ENCODE measurements at places on chromosomes 6 and 20. TPM values are rescaled to one million over a fixed set of nuclear protein-coding genes. Genes with fewer than 3 reads are reported as not detected.

- no peak overlapping the region for H3K27ac ChIP-seq
- no peaks in the 10 kb centered on the region for H3K36me3 ChIP-seq
- peaks cover 8% of the 10 kb centered on the region for H3K4me1 ChIP-seq
- no peak overlapping the region for H3K4me3 ChIP-seq
- H3K27me3 ChIP-seq: no peaks in the 10 kb centered on the region
- no peak for DNase-seq
Observed at GRCh38 chr6:163438940-163439335, 24.4 kb downstream of the QKI start.

DNA sequence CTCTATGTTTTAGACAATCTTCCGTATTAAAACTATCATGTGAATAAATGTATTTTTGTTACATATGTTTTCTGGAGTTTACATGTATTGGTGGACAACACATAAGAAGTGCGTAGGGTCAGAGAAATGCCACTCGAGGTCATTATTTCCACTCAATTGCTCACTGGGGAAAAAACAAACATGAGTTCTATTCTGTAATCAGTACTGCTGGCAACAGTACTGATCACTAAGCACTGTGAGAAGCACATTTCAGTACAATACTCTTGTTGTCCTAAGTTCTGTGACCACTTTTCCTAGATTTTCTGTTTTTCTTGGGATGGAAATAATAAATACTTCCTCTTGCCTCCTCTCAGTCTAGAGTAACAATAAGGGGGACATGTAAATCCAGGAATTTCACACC lies 44.5 kb downstream of the UST start:
- H3K27ac ChIP-seq: no peak overlapping the region
- no peaks in the 10 kb centered on the region for H3K27me3 ChIP-seq
- H3K36me3 ChIP-seq: no peaks in the 10 kb centered on the region
- no peak overlapping the region for H3K4me3 ChIP-seq
- DNase-seq: no peak

DNA sequence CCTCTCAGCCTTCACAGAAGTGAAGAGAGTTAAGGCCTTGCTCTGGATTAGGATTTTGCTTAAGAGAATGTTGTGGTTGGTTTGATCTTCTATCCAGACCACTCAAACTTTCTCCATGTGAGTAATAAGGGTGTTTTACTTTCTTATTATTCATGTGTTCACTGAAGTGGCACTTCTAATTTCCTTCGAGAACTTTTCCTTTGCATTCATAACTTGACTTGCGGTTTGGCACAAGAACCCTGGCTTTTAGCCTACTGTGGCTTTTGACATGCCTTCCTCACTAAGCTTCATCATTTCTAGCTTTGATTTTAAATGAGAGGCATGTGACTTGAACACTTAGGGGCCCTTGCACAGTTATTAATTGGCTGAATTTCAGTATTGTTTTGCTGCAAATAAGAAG lies 166.1 kb upstream of the OPRM1 start:
- DNase-seq: no peak
- no peak overlapping the region for H3K4me3 ChIP-seq
- no peaks in the 10 kb centered on the region for H3K4me1 ChIP-seq
- H3K27ac ChIP-seq: no peak overlapping the region
- H3K27me3 ChIP-seq: no peaks in the 10 kb centered on the region

Gene PSMB1
- 305 TPM for total RNA-seq

DNA sequence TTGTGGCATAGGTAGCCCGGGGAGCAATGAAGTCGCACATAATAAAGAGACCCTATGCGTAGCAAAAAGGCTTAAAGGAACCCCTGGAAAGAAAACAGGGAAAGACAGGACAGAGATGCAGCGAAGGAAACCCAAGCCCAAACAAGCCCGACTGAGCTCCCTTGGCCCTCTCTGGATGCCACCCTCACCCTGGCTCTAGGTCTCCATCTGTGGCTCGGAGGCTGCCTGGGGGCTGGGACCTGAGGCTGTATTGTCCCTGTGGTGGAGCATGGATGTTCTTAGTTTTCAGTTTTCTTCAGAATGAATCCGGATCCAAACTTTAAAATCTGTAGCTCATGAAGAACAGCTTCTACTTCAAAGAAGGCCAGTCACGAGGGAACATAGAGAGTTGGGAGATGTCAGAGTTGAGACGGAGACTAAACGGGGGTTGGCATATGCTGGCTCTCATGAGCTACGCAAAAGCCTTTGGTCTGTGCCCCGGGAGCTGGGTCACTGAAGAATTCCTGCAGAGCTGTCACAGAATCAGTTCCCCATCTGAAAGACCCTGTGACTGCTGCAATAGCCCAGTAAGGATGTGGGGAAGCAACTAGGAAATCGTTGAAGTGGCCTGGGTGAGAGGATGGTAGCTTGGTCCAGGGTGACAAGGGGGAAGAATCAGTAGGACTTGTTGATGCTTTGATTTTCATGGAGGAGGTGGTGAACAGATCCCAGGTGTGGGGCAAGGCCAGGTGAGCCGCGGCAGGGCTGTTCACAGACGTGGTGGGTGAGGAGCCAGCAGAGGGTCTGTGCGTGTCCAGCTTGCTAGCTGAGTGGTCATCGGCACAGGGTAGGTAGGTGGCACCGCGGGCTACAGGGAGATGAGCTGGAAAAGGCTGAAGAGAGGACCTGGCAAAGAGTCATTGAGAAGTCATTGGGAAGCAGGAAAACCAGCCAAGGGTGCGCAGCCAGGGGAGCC lies 35.2 kb downstream of the SYNDIG1 start:
- no peaks in the 10 kb centered on the region for H3K4me1 ChIP-seq
- H3K27me3 ChIP-seq: peaks cover 18% of the 10 kb centered on the region
- no peak overlapping the region for H3K27ac ChIP-seq
- no peak for DNase-seq

GRCh38 chr6:80771941-80772340 lies 665.5 kb downstream of the BCKDHB start:
- no peaks in the 10 kb centered on the region for H3K4me1 ChIP-seq
- no peaks in the 10 kb centered on the region for H3K36me3 ChIP-seq
- H3K4me3 ChIP-seq: no peak overlapping the region
- no peaks in the 10 kb centered on the region for H3K27me3 ChIP-seq
- DNase-seq: no peak

DNA sequence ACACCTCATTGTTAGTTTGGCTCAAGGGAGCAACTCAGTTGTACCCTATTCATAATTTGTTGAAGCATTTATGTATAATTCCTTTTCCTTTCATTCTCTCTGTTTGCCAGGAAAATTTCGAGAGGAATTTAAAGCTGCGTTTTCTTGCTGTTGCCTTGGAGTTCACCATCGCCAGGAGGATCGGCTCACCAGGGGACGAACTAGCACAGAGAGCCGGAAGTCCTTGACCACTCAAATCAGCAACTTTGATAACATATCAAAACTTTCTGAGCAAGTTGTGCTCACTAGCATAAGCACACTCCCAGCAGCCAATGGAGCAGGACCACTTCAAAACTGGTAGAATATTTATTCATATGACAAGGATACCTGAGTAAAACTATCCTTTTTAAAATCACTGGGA lies 45.2 kb upstream of the GFRAL start:
- no peaks in the 10 kb centered on the region for H3K36me3 ChIP-seq
- H3K4me1 ChIP-seq: peaks cover 5% of the 10 kb centered on the region
- H3K27me3 ChIP-seq: peaks cover 3% of the 10 kb centered on the region
- no peak for DNase-seq

DNA sequence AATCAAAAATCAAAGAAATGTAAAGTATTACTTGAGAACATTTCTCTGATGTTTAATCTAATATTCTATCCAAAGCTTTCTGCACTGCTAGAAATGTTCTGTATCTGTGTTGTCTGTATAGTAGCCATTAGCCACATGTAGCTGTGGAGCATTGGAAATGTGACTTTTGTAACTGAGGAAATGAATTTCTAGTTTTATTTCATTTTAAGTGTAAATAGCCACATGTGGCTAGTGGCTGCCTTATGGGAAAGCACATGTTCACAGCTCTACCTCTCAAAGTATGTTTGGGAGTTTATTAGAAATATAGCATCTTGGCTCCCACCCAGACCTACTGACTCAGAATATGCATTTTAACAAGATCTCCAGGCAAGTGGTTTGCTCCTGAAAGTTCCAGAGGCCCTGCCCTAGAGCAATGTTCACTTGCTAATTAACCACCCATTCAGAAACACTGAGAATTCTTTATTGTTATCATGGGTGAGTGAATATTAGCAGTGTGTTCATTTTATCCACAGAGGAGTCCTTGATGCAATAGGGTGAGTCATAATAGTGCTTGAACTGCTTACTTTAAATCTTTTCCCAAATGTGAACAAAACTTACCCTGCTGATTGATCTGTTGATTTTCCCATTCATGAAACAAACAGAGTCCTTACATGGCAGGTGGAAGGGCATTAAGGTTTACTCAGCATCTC lies 282.7 kb downstream of the PLCB1 start:
- no peak overlapping the region for H3K4me3 ChIP-seq
- H3K36me3 ChIP-seq: no peaks in the 10 kb centered on the region
- DNase-seq: no peak
- no peaks in the 10 kb centered on the region for H3K27me3 ChIP-seq
- H3K4me1 ChIP-seq: no peaks in the 10 kb centered on the region

DNA sequence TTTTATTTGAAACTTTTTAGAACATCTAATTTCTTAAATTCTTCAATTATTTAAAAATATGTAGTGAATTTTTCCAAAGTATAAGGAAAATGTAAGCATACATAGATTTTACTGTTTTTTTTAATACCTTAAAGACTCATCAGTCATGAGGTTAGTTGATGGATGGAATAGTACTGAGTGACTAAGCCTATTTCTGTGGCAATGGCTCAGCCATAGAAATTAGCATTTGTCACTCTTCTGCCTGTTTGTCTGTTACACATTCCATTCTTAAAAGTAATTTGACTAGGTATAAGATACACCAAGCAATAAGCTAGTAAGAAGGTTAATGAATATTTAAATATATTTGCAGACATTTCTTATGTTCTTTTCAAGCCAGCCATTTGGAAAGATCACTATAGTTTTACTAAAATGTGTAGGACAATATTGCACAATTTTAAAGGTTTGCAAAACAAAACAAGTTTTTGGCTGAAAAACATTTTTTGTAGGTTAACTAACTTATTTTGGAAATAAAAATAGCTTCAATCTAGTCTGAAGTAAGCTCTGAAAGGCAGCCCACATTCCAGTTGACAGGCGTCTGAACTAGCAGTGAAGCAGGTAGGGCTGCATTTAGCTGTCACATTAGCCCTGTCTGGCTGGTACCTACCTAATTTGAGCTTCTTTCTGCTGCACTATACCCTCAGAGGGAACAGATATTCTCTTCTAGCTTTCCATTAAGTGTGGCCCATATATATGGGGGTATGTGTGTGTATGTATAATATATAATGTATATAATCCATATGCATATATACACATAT lies 385.7 kb downstream of the GRIK2 start:
- H3K4me1 ChIP-seq: no peaks in the 10 kb centered on the region
- no peak overlapping the region for H3K27ac ChIP-seq
- H3K27me3 ChIP-seq: no peaks in the 10 kb centered on the region

DNA sequence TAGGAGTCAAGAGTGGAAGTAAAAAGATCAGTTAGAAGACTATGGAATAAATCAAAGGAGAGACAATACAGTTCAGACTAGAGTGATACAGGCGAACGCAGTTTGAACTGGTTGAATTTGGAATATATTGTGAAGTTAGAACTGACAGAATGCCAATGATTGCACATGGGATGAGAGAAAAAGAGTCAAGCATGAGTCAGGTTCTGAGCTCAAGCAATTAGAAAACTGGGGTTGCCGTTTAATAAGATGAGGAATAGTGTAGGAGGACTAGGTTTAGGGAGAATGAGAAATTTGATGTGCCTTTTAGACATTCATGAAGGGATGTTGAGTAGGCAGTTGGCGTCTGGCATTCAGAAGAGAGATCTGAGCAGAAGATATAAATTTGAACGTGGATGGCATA lies 8.0 kb downstream of the RNF217 start:
- H3K4me1 ChIP-seq: peaks cover 13% of the 10 kb centered on the region
- H3K27me3 ChIP-seq: no peaks in the 10 kb centered on the region
- no peak for DNase-seq
- H3K36me3 ChIP-seq: 0 out of 2 replicates have a peak, but pooled peaks cover 3% of the 10 kb centered on the region
- H3K4me3 ChIP-seq: no peak overlapping the region

Gene MED20
- 24.5 TPM for total RNA-seq

Gene BPIFB1
- 0.10 TPM for total RNA-seq

GRCh38 chr6:162222521-162222920 lies 505.0 kb downstream of the PRKN start:
- no peak overlapping the region for H3K4me3 ChIP-seq
- H3K36me3 ChIP-seq: no peaks in the 10 kb centered on the region
- no peak overlapping the region for H3K27ac ChIP-seq
- H3K4me1 ChIP-seq: no peaks in the 10 kb centered on the region
- H3K27me3 ChIP-seq: no peaks in the 10 kb centered on the region

Gene OVOL2
- total RNA-seq: 0.77 TPM

DNA sequence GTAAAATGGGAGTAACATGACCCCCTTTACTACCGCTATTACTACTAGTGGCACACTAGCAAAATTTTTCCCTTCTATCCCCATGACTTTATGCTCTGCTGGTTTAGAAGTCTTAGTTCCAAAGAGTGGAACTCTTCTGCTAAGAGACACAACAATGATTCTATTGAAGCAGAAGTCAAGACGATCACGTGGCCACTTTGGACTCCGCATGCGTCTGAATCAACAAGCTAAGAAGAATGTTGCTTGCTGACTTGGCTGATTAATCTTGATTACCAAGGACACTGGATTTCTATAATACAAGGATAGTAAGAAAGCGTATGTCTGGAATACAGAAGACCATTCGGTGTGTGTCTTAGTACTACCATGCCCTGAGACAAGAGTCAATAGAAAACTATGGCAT lies 244.7 kb upstream of the BTBD3 start:
- no peak overlapping the region for H3K27ac ChIP-seq
- H3K27me3 ChIP-seq: no peaks in the 10 kb centered on the region
- no peaks in the 10 kb centered on the region for H3K4me1 ChIP-seq

GRCh38 chr6:122049341-122049740 lies 350.1 kb upstream of the HSF2 start:
- no peaks in the 10 kb centered on the region for H3K4me1 ChIP-seq
- H3K27ac ChIP-seq: no peak overlapping the region
- H3K36me3 ChIP-seq: no peaks in the 10 kb centered on the region
- H3K27me3 ChIP-seq: no peaks in the 10 kb centered on the region

DNA sequence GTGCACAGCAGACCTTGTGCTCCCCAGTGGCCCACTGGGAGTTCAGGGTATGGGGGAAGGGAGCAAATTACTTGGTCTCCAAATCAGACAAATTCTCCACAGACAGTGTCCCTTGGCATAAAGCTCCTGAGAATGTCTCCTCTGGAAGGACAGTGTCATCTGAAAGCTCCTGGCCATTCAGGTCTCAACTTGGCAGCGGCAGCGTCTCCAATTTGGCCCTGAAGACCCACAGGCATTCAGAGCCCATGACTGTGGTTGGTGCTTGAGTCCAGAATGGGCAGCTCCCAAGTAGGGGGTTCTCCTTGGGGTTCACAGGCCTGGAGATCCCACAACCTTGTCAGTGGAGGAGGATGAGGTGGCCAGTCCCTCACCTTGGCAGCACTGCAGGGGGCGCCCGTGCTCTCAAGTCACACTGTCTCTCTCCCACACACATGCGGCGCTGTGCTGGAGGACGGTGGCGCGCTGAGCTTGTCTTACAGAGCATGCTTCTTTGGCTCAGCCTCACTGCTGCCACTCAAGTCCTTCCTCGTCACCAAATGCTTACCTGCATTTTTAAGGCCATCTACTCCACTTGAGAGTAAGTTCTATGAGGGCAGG lies 20.7 kb downstream of the DYNLRB1 start:
- no peak overlapping the region for H3K4me3 ChIP-seq
- H3K4me1 ChIP-seq: no peaks in the 10 kb centered on the region
- H3K27me3 ChIP-seq: no peaks in the 10 kb centered on the region

Gene MLN
- not detected for total RNA-seq

Gene LPA
- 0.21 TPM for total RNA-seq
